ENCODE measurements at places on chromosomes 5 and 9.

GRCh38 chr5:13601112-13601511 is 343.4 kb downstream of the DNAH5 start:
- DNase-seq, result no peak

DNA sequence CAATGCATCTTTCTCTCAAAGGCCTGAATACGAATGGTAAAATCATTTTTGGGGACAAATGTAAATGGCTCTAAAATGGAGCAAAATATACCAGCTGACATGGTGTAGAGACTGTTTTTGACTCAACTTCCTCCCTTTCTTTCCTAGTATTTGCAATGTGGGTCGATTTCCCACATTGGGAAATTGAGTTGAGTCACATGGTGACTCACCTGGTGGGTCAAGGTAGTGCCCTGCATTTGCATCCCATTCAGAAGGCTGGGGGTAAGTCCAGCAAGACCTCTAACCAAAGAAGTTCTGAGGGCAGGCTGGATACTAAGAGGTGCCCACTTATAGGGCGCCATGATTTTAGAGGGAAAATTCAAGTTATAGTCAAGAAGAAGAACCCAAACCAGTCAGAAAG is 179.6 kb upstream of the MPDZ start:
- DNase-seq, result no peak

DNA sequence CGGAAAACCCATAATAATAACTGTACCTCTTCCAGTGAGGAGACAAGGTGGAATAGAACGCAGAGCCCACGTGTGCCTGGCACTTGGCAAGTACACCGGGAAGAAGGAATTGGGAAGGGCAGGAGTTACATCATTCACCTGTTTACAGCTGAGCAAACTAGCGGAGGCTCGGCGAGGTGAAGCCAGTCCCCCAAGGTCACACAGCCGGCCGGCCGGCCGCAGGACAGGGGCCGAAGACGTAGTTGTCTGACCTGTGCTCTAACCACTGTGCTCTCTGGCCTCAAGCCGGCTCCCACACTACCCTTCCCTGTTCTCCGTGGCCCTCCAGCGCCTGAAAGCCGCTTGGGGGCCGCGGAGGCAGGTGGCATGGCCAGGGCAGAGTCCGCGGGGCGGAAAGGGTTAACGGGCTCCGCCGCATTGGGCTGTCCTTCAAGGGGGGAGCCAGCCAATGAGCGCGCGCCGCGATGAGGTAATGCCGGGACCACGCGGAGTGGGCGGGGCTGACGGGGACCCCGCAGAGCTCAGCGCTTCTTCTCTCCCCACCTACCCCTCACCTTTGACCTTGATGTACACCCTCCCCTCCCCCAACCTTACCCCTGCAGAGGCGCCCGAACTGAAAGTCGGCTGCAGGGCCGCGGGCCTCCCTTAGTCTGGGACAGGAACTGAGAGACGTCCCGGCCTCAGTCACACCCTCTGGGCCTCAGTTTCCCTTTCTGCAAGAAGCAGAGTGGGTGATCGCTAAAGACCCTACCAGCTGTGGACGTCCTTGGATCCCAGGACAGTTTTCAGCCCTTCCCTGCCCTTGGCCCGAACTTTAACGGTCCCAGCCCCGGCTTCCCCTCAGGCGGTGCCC is 125.1 kb downstream of the C9orf50 start:
- DNase-seq, result peak; percentile 70

- DNase-seq, result no peak
These were observed 42.5 kb upstream of the MYOT start for GRCh38 chr5:137825165-137825564.

DNA sequence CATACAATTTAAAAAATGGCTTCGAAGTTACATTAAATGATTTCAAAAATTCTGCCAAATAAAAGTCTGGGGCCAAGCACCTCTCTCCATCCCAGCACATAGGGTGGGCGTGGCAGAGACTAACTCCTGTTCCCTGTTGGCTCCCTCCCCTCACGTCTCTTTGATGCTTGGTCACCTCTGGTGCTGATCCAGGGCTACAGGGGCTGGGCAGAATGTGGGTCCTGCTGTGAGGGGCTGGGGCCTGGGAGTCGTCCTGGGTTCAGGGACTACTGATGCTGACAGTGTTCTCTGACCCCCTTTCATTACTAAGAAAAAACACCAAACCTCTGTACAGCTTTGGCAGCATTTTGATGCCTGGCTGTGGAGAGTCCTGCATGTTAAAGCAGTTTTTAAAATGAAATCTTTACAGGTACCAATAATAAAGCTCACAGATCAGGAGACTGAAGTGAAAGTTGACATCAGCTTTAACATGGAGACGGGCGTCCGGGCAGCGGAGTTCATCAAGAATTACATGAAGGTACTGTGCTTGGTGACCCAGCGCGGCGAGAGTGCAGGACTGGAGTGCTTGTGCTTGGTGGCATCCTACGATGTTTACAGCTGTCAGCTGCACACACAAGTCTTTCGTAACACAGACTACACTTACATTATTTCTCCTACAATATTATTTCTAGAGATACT is 29.0 kb downstream of the TENT4A start:
- no peak for DNase-seq

All from activated naive CD8-positive, alpha-beta T cell treated with anti-CD3 and anti-CD28 coated beads, Interleukin-2, amount 50 U/mL, for 16 hours (primary cell).